ENCODE measurements at places on chromosomes 4 and X.

DNA sequence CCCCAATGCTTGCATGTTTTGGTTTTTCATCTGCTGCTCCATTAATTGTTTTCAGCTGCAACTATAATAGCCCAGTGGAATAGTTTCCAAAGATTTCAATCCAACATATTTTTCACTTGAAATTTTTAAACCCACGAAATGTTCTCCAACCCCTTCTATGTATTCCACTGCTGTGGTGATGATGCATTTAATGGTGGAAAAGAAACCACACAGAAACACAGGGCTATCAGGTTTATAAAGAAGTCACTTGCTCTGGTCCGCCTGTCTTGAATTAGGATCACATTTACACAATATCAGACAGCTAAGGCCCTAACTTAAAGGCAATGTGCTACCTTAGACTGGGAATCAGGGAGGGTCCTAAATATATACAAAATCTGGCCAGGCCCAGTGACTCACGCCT is 35.0 kb downstream of the OPHN1 start:
- DNase-seq, result no peak

- DNase-seq, result peak; percentile 34
These were observed 1286.9 kb downstream of the ADGRL3 start for GRCh38 chr4:62487016-62487415.

- no peak for DNase-seq
These were observed 2011.9 kb upstream of the PCDH10 start for GRCh38 chr4:131137196-131137595.

- DNase-seq, result no peak
These were observed 237.9 kb upstream of the PSAPL1 start for GRCh38 chr4:7672601-7673000.

DNA sequence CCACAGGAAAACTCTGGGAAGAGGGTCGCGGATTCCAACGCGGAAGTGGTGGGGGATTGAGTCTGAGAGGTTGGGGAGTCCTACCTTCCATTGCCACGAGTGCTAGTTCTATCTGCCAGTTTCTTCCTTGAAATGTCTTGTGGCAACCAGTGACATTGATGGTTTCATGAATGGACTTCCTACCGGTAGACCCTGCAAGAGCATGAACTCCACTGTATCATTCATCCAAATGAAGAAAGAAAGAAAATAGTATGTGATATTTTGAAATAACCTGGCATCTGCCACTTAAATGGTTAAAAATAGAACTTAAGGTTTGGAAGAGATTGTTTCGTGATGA is 1.1 kb upstream of the SLC10A7 start:
- peak; percentile 13 for DNase-seq

Measured in fibroblast of pulmonary artery (primary cell).